Muscle of arm (tissue), 14 donors: ENCODE measurements at places on chromosomes 5 and 9.

DNA sequence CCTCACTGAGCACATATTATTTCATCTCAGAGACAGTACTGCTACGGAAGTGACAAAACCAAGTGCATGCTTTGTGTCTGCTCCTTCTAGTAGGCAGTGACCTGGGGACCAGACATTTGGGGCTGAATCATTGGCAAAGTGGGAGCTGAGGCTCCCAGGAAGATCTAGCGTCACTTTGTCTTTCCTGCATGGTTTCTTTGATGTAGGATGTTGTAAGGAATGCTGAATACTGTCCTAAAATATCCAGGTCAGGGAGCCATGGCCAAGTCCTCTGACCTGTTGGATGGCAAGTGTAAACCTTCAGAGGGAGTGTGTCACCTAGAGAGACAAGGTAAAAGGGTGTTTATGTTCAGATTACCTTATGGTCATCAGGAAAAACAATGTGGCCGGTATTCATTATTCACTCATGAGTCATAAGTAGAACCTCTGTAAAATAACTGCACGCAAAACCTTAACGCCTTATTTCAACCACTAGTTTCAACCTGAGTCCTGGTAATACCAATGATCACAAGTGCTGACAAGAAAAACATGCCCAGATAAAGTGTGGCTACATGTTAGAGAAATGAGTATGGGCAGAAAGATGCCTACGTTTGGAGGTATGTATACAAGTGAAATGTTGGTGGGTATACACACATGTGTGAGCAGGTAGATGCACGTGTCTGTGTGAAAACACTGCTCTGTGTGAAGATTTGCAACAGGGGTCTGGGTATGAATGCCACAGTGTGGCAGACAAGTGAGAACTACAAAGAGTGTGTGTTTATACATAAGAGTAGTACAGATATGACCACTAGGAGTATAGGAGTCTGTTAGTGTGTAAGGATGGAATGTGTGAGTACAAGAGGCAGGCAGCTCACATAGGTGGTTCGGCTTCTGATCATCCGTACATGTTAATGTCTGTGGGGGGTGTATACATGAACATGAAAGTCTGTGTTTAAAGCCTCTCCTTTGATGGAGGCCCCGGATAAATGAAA, 263.9 kb downstream of the SPOCK1 start:
- no peak for DNase-seq

DNA sequence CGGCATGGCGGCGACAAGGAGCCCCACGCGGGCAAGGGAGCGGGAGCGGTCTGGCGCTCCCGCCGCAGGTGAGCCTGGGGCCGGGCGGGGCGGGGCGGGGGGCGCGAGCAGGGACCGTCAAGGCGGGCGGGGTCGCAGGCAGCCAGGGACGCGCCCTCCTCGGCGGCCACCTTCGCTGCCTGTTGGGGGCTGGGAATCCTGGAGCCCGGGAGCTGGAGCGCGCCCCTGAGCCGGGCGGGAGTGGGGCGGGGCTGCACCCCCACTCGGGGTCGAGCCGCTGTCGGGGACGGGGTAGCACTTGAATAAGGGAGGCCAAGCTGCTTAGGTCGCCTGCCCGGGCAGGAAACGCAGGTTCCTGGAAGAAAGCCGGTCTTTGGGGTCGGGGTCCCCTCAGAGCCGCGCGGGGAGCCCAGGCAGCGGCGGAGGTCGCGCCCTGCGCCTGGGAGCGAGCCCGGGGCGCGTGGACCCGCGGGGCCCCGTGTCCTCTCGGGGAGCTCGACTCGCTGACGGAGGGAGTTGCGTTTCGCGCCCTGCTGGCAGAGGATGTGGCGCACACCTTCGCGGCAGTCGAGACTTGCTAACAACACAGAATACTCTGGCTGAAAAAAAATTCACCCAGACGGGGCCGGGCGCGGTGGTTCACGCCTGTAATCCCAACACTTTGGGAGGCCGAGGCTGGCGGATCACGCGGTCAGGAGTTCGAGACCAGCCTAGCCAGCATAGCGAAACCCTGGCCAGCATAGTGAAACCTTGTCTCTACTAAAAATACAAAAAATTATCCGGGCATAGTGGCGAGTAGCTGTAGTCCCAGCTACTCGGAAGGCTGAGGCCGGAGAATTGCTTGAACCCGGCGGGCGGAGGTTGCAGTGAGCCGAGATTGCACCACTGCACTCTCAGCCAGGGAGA, 552 bp downstream of the OTULINL start:
- DNase-seq: no peak

DNA sequence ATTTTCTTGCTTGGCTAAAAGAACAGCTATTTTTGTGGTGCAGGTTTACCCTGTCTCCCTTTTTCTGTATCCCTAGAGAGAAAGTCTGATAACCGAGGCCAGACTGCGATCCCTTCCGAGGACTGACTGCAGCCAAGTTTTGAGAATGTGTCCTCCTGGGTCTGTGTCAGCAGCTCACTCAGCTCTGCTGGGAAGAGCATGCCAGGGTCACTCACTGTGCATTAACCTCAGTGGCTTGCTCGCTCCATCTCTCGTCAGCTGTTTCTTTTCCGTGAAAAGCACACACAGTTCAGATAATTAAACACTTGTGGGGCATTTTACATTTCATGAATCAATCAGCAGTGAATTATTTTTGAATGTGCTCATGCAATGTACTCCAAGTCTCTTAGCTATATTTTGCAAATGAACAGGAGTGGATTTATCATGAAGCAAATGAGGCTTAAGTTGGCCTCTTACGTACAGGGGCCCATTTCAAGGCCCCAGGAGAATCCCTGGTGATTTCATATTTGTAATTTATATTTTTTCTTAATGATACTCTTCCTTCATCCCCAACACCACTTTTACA, 252.1 kb downstream of the SMARCA2 start:
- no peak for DNase-seq

DNA sequence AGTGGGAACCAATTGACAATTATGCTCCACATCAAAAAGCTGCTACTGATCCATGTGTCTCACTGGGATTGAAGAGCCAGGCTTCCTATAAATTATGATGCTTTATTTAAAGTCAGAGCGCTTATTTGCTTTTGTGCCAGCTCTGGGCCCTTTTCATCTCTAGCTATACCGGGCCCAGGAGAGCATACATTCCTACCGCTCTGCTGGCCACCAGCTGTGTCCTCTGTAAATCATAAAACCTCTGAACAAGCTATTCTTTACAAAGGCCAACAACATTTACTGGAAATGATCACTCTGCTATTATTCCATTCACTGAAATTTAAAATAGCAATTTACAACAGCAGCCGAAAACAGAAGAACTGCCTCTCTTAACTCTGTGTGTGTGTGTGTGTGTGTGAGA, 86.6 kb downstream of the ZNF608 start:
- no peak for DNase-seq

DNA sequence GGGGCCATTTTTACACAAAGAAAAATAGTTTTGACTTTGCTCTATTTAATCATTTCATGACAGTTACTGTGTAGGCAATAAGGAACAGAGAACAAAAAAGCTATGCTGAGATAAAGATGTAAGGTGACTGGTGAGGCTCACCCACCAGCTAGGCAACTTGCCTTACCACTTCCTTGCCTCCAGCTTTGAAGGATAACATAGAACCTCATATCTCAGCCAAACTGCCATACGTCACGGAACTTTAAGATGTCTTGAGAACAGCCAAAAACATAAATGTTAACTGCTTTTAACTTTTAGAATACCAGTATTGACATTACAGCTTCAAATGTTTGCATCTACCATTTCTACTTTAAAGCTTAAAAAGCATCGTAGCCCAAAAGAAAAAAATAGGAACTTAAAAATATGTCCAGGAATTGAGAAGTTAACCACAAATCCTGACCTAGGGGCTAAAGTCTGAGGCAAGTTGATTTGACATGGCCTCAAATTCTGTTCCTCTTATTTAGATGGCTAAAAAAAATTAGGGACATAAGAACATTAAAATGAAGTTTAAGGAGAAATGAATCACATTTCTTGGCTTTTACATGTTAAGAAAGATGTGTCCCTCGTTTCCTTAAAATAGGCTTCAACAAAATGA, 7.7 kb upstream of the GCNT4 start:
- DNase-seq: no peak

DNA sequence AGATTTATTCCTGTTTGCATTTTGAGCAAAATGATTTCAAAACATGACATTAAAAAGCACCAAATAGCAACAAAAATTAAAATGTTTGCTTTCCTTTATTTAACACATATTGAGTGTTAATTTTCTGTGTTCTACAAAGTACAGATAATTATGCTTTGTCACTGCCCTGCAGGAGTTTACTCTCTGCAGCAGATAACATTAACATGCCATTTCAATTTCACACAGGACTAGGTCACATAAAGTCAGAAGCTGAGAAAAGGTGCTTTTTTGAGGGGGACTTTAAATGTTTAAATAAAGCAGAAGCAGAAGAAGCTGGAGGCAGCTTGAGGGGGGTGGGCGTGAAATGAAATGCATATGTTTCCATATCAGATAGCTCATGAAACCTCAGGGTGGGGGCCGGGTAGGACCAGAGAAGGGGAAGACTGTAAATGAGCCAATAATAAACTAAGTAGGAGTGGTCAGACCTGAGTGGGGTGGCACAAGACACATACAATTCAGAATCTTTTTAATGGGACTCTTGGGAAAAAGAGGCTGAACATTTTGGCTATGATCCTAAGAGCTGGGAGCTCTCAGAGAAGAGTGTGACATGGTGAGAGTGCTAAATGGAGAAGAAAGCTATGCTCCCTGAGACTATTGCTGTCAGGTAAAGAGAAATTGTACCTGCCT, 387.5 kb downstream of the FAM170A start:
- DNase-seq: no peak

DNA sequence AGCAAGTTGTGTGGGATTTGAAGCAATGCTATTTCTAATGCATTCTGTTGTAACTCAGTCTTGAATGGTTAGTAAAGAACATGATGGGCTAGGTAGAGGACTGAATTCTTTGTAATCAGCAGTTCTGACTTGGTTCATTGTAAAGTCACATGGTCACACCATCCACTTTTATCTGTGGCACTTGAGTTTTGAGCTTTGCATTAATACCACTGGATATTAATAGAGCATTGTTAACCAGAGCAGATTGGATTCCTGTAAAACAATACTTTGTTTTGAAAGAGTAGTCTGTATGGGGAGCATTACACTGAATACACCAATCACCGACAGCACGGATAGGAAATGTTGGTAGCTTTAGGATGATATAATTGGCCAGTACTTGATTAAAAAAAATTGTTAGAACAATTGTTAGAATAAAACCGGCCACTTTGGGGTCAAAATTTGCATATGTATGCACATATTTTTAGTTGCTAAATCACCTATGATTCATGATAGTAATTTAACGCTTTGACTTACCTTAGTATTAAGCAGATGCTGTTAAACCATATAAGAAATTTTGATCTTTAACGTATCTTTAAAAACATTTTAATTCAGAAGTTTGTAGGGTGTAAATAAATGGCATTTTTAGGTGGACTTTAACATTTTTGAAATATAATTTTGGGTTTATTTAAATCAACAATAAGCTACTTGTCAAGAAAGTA, 17.4 kb downstream of the SLC12A2 start:
- DNase-seq: no peak

- no peak for DNase-seq
Observed at GRCh38 chr9:660227-660626, 181.3 kb upstream of the DMRT1 start.

DNA sequence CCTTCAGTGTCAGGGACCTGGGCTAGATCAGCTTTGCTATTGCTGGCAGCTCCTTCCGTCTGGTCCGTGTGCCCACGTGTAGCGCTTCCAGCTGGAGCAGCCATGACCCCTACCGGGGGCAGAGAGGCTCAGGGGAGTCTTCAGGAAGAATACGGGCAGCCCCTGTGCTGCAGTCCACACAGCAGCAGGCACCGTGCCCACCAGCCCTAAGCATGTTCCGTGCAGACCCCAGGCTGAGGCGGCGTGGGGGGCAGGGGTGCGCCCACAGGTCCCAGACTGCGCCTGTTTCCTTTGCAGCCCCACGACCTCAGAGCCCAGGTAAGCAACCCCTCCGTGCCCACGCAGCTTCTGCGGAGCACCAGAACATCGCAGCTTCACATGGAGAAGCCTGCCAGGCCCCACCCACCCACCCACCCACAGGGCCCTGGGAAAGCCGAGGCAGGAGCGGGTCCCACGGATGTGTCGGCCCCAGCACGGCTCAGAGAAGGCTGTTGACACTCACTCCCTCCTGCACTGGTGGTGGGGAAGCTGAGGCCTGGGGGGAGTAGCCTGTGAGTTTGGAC, 83.1 kb downstream of the KCNT1 start:
- DNase-seq: no peak
